ENCODE measurements at places on chromosomes 1 and 21.

DNA sequence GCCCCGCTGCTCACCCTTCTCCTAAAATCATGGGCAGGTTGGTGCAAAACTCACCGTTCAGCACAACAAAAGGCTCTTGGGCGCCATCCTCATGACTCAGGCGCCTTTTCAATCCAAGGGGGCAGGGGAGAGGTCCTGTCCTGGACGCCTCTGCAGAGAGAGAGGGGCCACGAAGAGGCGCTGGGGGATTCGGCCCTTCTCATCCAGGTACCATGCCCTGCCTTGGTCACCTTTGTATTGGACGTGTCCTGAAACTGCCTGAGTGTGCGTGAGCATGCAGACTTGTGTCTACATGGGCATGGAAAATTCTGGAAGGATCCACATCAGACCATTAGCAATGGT, 53.5 kb downstream of the SLC37A1 start:
- no peak for DNase-seq

- DNase-seq, result no peak
Measured at GRCh38 chr1:219189021-219189824, 15.5 kb downstream of the LYPLAL1 start.

GRCh38 chr1:21930080-21930571, 7.0 kb downstream of the HSPG2 start:
- DNase-seq, result no peak

- DNase-seq, result no peak
Measured at GRCh38 chr21:43341378-43342161, 85.4 kb downstream of the SIK1 start.

GRCh38 chr1:184143449-184143848, 91.9 kb downstream of the TSEN15 start:
- no peak for DNase-seq

- peak; percentile 23 for DNase-seq
Measured at GRCh38 chr21:45032977-45033710, 41.2 kb upstream of the ADARB1 start.

DNA sequence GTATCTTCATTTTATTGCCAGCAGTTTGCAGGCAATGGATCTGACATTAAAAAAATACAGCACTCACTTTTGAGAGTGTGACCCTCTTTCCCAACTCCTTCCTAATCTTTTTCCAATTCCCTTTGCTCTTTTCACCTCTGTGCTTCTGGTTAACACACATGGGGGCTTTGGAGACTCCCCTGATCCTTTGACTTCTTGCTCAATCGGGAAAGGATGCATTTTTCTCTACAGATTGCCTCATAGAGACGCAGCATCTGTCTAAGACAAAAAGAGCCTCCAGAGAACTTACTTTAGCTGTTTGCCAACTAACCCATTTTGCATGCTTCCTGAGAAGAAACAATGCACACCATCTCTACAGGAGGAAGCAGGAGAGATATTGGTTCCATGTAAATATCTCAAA, 378.3 kb downstream of the PBX1 start:
- DNase-seq, result no peak

GRCh38 chr21:25323356-25323949, 283.8 kb downstream of the MRPL39 start:
- DNase-seq, result no peak

DNA sequence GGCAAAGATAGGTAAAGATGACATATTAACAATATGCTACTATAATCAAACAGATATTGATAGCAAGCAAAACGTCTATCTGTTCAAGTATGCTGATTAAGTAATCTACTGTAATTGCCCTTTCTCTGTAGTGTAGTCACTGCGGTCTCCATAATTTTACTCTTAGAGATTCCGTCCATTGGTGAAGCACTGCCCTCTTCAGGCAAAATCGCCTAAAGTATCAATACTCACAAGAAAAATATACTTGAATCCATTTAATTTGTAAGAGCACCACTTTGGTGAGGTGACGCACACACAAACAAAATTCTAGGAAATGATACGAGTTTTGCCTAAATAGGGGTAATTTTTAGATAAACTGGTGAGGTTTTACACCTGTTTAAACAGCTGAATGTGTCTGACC, 434.6 kb upstream of the CHRM3 start:
- peak; percentile 41 for DNase-seq

- no peak for DNase-seq
Measured at GRCh38 chr1:162475089-162475488, 22.5 kb upstream of the UHMK1 start.

- no peak for DNase-seq
Measured at GRCh38 chr21:43953021-43953420, 59.1 kb upstream of the TRAPPC10 start.

DNA sequence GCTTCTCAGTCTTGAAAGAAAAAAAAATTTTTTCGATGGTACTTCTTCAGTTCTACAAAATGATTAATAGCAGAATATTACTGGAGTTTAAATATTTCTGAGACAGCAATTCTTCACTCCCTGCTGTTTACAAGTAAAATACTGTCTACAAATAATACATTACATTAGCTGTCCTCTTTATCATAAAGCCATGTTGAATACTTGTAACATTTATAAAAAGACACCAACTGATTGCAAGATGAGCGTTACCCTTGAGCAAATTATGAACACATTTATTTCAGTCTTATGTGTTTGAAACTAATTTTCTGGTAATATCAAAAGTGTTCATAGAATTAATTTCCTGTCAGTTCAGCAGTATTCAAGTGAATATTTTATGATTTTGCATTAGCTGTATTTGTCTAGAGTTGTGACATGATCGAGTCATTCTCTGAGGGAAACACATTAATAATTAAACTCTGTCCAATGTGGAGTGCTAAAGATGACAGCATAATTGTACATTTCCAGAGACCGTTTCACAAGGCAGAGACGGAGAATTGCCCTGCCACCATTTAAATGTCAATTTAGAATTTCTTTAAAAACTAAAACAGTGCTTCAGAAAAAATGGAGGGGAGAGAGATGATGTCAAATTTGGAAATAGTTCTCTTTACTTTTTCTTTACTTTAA, 1359.0 kb upstream of the ADGRL4 start:
- DNase-seq, result no peak

DNA sequence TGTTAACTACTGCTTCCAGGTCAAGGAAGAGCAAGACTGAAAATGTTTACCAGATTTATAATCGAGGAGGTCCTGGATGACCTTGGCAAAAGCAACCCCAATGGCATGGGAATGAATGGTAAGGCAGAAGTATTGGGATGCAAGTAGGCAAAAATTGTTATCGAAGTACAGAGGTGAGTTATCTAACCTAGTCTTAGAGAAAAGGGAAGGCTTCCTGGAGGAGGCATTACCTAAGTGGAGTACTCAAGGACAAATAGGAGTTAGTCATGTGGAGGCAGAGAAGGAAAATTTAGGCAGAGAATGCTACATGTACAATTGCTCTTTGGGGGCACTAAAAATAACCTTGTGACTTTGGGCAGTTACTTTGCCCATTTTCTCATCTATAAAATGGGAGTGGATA, 3.5 kb upstream of the MAGOH start:
- no peak for DNase-seq

DNA sequence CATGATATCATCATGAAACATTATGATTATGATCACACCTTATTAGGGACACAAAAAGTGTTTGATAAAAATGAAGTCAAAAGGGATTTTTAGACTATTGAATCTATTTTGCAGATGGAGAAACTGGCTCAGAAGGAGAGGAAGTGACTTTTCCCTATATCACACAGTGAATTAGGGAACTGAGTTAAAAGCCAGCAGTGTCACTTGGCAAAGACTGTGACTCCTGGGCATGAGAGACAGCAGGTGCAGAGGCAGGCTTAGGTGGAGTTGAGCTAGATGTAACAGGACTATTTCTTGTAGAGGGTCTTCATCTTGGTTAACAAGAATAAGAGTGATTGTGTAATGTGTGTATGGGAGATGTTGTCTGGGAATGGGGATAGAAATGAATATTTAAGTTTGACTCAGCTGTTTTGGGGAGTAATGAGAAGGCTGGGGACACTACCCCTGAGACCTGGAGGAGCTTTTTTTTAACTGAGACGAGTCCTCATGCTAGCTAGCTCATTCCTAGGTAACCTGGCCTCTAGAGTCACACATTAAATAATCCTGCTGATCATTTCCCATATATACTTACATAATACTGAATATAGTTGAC, 1.0 kb upstream of the CD84 start:
- no peak for DNase-seq

GRCh38 chr1:60797351-60797750, 285.0 kb upstream of the NFIA start:
- no peak for DNase-seq

DNA sequence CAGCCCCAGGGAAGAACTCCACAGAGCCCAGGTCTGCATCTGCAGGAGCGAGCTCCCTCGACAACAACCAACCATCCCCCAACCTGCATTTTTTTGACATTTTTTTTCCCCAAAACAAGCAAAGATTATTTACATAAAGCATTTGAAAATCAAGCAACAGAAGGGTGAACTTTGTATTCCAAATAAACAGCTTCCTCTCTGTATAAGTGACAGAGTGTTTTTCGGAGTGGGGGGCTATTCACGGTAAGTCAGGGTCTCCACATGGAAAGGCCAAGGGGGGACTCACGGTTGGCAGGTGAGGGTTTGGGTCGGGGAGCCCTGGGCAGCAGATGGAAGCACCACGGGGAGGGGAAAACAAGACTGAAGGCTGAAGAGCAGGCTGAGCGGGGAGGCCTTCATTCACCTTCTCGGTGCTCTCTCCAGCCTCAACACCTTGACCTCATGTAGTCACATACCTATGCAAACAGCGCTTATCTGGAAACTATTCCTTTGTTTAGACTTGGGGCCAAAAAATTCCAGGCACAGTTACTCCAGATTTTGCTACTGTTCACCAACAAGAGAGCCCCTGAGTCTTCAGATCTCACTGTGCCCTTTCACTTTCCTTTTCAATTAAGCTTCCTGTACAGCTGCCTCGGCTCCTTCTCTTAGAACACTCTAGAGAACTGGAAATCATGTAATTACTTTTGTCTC, 27.6 kb downstream of the C2CD2 start:
- peak; percentile 54 for DNase-seq

DNA sequence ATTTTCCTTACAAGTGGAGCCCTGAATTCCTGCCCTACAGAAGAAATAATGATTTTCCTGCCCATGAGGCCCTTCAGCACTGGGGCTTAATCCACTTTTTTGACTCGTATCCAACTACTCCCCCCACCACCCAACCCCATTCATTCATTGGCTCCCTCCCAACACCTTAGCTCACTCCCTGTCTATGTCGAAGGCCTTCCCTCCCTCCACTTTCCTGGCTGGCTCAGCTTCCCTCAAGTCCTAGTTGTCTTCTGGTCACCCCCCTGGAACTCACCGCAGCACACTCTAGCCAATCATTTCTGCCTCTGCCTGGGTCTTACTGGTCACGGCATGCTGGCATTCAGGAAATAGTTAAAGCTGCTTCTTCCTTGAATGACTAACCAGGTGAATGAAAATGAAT, 118.9 kb downstream of the PGBD5 start:
- DNase-seq, result no peak

DNA sequence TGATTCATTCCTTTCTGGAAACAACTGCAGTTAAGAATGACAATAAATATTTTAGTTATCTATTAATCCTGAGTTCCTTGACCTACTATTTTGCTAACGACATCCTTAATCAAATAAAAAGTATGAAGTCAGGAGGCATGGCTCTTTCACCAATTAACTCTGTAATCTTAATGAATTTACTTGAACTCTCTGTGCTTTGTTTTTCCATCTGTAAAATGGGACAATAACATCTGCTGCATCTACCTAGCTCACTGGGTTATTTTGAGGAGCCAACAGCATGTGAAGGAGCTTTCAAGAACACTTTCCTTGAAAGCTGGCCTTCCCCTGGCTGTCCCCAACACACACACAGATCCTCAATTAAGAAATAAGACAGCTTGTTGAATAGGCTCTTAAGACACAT, 47.9 kb downstream of the COLGALT2 start:
- DNase-seq, result no peak

DNA sequence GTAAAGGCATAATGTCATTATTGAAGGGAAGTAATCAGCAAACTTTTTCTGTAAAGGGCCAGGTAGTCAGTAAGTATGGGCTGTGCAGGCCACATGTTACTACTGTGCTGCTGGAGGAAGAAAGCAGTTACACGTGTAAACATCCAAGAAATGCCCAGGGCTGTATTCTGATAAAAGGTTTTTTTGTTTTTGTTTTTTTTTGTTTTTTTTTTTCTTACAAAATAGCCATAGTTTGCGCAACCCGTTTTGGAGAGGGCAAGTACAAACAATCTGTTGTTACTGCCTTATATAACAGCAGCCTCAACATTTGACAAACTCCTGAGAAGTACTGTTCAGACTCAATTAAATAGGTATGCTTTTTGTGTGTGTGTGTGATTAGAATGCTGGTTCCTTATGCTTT, 26.7 kb upstream of the MTMR11 start:
- no peak for DNase-seq

- DNase-seq, result no peak
Measured at GRCh38 chr1:233641029-233641428, 27.1 kb downstream of the KCNK1 start.

DNA sequence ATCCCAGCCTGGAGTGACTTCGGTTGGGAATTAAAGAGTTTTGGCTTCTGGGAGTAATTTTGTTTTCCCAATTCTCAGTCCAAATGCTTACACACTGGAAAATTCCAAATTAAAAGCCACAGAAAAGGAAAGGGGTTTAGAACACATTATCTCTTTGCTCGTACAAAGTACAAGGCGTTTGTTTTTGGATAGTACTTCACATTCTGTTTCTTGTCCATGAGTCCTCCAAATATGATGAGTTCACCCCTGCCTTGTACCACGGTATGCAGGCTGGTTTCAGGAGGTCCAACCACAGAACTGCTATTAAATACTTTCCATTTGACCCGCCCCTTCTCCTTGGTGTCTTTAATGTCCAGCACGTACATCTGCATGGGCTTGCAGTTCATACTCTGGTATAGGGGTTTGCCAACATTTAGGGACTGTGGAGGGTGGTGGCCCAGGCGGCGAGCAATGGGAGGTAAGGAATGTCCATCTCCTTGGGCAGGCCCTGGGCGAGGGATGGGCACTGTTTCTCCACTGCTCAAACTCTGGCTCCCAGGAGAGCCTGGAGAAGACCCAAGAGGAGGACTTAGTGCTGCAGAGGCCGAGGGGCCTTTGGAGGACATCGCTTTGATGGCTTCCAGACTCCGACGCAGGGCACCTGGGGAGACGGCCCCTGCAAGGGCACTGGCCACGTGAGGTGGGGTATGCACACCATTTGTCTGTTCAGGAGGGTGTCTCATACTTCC, 13.7 kb upstream of the CPLANE2 start:
- DNase-seq, result no peak

DNA sequence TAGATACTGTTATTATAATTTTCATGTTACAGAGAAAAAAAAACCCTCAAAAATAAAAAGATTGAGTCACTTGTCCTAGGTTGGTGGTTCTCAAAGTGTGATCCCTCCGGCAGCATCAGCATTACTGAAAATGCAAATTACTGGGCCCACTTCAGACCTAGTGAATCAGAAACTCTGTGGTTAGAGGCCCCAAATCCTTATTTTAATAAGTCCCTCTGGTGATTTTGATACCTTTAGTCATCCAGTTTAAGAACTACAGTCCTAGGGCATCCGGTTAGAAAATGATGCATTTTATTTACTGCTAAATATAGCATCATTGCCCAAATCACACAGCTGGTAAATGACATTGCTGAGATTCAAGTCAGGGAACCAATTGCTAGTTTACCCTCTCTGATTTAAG, 203.7 kb upstream of the RUNX1 start:
- DNase-seq, result no peak
